ENCODE measurements at places on chromosomes 2 and 18.

DNA sequence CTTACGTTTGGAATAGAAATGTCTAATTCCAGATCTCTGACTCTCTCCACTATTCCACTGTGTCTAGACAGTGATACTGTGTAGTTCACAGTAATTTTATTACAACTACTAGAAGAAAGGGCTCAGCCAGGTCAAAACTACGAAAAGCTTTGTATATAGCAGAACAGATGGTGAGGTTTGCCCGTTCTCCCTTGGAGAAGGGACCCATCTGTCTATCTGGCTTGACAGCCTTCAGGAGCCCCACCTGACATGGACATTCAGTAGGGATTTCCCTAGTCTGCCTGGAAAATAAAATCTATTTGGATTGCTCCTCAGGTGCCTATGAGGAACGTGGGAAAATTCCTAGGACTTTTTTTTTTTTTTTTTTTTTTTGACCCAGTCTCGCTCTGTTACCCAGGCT, 435.4 kb downstream of the NRXN1 start:
- no peak for DNase-seq

DNA sequence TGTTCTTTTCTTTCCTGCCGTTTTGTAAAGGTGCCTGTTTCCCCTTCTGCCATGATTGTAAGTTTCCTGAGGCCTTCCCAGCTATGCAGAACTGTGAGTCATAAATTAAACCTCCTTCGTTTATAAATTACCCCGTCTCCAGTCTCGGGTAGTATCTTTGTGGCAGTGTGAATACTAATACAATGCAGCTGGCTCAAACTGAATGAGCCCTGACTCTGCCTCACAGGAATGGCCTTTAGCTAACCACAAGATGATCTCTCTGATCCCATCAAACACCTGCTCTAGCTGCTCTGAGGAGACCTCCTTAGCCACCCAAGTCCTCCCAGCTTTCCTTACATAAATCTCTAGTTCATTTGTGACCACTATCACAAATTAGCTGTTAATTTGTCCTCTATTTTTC, 41.5 kb upstream of the CAB39 start:
- peak; percentile 43 for DNase-seq

- no peak for DNase-seq
Measured at GRCh38 chr2:169393068-169393590, 30.8 kb upstream of the LRP2 start.

- DNase-seq: no peak
Measured at GRCh38 chr2:20054931-20055330, 3.5 kb upstream of the LAPTM4A start.

DNA sequence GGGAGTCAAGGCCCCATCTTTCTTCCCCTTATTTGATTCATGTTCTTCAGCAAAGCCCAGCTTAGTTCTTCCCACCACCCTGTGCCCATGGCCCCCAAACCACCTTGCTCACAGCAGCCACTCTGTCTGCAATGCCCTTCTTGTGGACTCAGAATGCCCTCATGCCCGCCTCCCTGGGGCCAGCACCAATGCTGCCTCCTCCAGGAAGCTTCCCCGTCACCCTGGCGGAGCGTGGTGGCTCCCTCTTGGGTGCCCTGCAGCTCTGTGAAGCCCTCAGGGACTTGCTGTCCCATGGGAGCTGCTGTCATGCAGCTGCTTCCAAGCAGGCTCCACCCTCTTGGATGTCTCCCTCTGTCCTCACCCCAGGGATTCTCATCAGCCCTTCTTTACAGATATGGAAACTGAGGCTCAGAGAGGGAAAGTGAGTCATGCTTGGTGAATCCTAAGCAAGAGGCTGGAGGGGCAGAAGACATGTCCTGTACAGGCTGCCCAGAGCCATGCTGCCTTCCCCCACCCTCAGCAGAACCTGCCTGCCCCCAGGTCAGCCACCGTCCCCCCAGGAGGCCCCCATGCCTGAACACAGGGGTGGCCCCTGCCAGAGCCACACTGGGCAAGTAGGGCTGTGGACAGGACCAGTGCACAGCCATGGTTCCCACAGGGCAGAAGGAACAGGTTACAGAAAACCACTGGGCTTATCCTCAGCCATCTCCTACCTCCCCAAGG, 11.8 kb upstream of the DUSP2 start:
- no peak for DNase-seq

GRCh38 chr2:191907545-191907944, 60.7 kb upstream of the CAVIN2 start:
- DNase-seq: no peak

DNA sequence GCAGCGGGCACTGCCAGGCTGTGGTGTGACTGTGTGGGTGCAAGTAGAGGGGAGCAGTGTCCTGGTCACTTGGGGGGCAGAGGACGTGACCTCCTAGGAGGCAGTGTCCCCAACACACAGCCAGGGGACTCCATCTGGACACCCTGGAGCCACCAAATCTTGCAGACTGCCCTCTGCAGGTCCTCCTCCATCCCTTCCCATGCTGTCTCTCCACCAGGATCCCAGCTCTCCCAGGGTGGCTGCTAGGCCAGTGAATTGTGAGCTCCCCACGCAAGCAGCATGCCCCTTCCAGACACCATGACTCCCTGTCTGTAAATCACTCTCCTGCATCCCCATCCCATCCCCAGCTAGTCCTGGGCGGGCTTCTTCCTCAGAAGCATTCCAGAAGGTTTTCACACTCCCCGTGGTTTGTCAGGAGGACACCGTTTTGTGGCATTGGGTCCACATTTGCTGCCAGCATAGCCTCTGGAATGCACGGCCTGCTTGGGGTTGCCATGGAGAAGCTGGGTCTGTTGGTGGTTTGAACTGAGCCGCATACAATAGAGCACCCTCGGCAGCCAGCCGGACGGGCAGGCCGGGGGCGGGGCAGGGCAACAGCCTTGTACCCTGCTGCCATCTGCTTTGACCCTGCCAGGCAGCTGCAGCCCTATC, 210.7 kb downstream of the KLHL29 start:
- DNase-seq: peak; percentile 86

- DNase-seq: no peak
Measured at GRCh38 chr2:153487448-153487847, 8.9 kb upstream of the RPRM start.

GRCh38 chr2:23297112-23297511, 87.9 kb upstream of the KLHL29 start:
- no peak for DNase-seq

GRCh38 chr2:217363470-217363869, 503.6 kb upstream of the TNP1 start:
- no peak for DNase-seq

GRCh38 chr2:65199166-65199565, 28.5 kb upstream of the ACTR2 start:
- no peak for DNase-seq

DNA sequence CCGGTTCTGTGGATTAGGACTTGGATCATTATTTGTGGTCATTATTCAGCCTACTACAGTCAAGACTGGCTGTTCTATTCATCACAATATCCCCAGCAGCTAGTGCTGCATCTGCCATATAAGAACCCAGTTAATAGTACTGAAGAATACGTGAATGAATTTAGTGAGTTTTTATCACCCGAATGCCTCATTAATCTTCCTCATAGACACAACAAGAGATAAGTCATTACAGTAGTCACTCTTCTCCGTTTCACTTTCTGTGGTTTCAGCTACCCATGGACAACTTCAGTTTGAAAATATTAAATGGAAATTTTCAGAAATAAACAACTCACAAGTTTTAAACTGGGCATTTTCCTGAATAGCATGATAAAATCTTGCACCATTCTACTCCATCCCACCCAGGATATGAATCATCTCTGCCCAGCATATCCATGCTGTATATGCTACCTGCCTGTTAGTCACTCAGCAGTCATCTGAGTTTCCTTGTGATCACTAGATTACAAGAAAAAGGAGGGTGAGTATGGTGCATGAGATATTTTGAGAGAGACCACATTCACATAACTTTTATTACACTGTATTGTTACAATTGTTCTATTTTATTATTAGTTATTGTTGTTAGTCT, 363.7 kb upstream of the CHAC2 start:
- peak; percentile 21 for DNase-seq

- DNase-seq: no peak
Measured at GRCh38 chr2:43033466-43034241, 192.8 kb downstream of the ZFP36L2 start.

DNA sequence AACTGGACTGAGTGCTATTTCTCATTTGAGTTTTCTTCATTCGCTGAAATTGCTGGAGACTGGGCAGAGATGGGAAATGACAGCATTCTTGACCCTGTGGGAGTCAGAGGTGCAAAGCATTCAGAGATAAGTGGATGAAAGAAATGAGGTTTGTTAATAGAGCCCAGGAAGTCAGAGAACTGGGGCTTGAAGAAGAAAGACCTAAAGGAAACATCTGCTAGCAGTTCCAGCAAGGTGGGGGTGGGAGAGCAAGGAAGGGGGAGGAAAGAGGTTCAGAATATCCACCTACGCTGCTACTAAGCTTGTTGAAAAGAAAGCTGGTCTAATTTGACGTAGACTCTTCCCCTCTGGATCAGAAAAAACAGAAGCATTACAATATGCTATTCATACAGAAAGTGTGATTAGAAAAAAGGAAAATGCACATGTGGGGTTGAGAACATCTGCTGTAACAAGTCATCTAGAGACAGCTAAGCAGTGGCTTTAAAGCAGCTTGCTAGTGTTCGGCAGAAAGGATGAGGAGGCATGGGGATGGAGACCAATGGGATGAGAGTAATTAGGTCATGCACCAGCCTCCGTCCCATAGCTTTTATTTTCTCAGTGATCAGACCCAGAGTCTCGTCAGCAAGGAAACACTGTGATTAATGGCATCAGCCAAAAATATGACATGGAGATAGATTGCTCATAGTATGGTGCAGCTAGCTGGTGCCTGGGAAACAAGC, 29.7 kb downstream of the NAB1 start:
- peak; percentile 11 for DNase-seq

DNA sequence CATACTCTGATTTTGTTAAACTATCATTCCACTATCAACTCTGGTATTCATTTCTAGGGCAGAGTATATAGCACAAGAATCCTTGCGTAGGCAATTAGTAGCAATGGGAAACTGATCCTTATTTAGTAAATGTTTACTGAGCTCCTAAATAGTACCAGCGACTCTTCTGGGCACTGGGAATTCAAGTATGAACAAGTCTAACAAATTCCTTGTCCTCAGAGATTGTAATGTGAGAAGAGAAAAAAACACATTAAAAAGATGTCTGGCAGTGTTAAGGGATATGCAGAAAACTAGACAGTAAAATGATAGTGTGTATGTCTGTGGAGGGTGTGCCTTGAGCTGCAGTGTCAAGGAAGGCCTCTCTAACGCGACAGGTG, 721 bp downstream of the METTL5 start:
- DNase-seq: no peak

DNA sequence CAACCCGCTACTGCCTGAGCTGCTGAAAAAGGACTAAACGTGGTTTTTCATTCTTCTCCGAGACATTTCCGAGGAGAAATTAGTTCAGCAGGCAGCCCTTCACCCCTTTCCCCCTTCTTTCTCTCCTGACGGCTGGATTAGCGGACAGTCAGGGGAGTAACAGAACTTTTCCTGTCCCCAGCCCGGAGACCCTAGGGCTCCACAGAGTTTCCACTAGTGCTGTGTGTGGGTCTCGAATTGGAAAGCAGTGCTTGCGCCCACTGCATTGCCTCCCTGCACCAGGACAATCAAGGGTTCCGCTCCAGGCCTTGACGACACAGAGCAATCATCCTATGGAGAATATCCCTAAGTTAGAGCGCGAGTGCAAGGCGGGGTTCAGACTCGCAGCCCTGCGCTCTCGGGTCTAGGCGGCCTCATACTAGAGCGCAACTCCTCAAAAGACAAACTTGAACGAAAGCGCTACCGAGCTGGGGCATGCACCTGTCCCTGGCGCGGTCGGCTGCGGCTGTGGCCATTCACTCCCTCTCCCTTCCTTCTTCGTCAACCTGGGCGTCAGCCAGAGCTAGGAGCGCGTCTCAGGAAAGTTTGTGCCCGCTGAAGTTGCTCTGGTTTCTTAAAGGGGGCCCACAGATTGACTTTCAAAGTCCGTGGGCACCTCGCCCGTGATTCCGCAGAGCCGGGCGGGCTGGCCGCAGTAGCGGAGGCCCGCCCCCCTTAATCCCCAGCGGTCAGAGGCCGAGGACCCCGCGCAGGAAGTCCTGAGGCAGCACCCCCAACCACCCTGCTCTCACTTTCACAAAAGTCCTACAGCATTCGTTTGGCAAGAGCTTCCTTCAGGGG, 801 bp downstream of the OSR1 start:
- peak; percentile 34 for DNase-seq

GRCh38 chr2:208062113-208062512, 36.8 kb upstream of the PLEKHM3 start:
- DNase-seq: peak; percentile 30

GRCh38 chr2:132678483-132678882, 8.5 kb upstream of the LYPD1 start:
- no peak for DNase-seq

DNA sequence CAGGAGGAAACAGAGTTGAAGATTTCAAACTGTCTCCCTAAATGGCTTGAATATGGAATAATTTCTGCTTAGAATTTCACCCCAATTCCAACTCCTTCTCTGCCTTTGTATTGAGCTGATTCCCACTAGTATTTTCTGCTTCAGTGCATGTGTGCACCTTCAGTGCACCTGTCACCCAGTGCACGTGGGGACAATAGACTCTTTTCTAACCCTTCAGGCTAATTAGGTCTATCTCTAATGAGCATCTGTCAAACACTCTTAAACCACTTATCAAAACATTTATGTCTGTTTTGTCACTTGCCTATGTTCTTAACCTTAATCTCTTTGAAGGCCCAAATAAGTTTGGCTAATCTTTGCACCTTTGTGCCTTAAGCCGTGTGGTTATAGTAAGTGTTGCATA, 232.0 kb upstream of the NETO1 start:
- no peak for DNase-seq

- DNase-seq: no peak
Measured at GRCh38 chr2:95262896-95263542, 11.2 kb upstream of the PROM2 start.

- DNase-seq: no peak
Measured at GRCh38 chr2:197835293-197835692, 30.9 kb downstream of the PLCL1 start.

DNA sequence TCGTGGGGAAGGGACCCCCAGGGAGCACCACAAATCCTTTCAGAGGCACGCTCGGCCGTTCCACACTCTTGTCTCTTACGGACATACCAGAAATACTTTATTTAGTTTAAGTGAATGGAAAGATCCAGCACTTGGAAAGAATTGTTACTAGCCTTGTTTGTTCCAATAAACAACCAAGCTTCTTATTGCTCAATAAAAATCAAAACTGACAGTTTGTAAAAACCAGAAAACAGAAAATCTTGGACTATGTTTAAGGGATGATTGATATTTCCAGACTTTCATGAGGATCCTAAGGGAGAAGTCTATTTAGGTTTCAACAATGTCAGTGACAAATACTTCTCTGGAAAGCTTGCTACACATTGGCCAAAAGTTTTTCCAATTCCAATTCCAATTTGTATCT, 31.6 kb upstream of the CCBE1 start:
- no peak for DNase-seq

- DNase-seq: no peak
Measured at GRCh38 chr2:61421611-61422010, 49.3 kb downstream of the USP34 start.

DNA sequence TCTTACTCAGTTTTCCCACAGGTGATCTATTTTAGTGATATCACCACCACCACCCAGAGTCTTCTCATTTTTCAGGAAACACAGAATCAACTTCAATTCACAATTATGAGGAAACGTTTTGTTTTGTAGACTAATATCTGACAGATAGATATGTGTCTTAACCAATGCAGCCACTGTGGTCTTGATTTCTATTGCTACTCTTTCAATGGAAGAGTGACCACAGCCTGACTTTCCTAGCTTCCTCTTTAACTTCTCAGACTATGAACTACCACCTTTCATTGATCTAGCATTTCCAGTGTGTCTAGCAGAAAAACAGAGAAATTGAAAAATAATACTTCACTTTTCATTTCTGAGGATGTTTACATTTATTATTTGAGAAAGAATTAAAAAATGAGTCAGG, 20.5 kb downstream of the ADAM17 start:
- no peak for DNase-seq
